NCI-H69 (cell line): ENCODE measurements at places on chromosomes 2 and 18.
A peak's percentile ranks its signal among the peaks of the same experiment; 100 is the strongest.

DNA sequence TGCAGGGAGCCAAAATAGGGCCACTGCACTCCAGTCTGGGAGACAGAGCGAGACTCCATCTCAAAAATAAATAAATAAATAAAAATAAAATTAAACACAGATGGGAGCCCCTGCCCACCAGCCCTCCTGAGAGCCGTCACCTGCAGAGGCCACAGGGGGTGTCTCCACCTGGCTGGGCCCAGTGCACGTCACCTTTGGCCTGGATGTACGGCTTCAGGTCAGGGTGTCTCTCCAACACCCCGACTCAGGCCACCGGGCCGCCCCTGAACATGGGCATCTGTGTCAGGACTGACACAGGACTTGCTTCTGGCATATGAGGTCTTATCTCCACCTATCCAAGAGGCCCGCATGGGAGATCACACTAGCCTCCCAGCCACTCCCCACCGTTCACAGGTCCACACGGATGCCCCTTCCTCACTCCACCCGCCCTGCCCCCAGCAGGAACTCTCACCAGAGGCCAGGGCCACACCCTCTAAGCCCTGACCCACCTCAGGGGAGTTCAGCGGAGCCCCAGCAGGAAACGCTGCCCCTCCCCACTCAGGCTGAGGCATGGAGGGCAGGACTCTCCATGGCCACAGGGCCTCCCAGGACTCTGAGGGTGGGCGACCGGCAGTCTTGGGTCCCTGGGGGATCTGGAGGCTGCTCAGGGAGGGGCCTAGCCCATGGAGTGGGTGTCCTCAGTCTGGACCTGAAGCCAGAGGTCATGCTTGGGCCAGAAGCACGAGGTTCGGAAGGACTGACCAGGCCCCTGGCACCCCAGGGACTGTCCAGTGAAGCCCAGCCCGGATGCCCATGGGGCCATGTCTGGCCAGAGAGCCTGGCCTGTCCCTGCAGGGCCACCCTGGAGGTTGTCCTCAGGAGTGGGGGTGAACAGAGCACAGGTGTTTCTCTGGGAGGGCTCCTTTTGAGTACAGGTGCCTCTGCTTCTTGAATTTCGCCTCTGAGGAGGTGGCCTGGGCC, 1.6 kb upstream of the CROCC2 start:
- no peak for DNase-seq

- no peak for DNase-seq
Measured at GRCh38 chr2:152823905-152824304, 105.5 kb downstream of the ARL6IP6 start.

DNA sequence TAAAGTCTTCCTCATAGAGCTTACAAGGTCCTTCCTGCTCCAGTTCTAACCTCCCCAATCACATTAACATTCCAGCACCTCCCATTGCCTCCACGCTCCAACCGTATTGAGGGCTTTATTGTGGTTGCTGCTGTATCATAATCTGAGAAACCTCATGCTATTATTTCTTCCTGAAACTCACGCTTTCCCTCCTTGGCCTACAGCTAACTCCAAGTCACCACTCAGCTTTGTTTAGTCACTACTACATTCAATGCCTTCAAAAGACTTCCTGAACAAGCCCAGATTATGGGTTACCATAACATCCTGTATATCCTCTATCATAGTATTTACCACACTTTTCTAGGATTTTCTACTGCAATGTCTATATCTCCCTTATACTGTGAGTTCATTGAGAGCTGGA, 230.4 kb downstream of the IKZF2 start:
- DNase-seq = no peak

DNA sequence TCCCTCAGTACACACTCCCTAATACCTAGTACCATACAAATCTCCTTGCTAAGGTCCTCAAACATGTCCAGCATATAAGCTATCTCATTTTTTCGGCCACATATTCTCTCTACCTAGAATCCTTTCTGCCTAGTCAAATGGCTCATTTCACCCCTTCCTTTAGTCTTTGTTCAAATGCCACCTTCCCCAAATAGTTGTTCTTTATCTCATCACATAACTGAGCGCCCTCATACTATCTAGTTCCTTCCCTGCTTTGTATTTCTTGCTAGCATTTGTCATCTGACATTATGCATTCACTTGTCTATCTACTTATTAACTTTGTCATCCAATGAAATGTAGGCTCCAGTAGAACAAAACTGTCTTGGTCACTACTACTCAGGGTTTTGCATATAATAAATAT, 35.5 kb downstream of the RPRD1A start:
- no peak for DNase-seq

DNA sequence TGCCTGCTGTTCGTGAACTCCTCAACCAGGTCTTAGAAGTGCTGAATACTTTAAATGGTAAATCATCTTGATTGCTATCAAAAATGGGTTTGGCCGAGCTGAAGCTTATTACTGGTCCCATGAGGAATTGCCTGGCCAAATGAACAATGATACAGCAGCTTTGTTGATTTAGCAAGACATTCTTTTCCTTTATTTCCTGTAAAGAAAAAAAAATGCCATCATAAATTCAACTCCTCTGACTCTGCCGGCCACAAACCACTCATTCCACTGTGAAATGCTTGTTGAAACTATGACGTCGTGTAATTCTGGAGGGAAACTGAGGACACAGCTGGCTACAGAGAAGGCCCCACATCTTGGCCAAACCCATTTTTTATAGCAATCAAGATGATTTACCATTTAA, 74.2 kb upstream of the ID2 start:
- DNase-seq = no peak

DNA sequence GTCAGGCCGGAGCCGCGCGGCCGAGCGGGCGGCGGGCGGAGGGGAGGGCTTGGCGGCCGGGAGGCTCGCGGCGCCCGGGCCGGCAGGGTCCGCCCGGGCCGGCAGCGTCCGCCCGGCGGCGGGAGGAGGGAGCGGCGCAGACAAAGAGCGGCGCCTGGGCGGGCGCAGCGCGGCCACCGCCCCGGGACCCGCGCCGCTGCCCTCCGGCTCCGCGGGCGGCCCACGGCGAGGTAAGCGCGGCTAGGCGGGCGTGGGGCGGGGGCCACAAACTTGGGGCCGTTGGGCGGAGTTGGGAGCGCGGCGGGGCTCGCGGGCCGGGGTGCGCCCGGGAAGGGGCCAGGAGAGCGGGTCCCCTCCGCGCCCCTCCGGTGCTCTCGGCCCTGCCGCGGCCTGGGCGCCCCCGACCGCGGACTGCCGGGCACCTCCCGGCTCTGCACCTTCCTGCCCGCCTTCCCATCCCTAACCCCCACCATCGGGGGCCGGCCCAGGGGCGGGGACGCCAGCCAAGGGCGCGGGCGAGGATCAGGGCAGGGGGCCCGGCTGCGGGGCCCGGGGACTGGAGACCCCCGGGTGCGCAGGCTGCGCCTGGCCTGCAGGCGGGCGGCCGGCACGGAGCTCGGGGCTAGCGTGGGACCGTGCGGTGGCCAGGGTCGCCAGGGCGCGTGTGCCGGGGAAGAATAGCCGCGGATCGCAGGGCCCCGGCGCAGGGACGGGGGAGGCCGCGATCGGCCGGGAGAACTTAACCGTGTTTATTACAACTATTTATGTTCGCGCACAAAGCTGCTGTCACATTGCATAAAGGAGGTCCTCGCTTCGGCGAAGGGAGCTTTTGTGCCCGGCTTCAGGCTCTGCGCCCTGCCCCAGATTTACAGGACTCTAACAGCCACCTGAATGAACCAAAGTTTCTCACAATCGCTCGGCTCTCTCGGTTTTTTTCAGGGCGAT, at the start of gene NCK2:
Gene NCK2 (plus strand): TSS at position 4 of the 945 bp plus-strand sequence. CDS start 110,152 bp downstream, outside the sequence.
- DNase-seq = peak; percentile 41

- no peak for DNase-seq
Measured at GRCh38 chr2:40027968-40028367, 248.9 kb upstream of the THUMPD2 start.

DNA sequence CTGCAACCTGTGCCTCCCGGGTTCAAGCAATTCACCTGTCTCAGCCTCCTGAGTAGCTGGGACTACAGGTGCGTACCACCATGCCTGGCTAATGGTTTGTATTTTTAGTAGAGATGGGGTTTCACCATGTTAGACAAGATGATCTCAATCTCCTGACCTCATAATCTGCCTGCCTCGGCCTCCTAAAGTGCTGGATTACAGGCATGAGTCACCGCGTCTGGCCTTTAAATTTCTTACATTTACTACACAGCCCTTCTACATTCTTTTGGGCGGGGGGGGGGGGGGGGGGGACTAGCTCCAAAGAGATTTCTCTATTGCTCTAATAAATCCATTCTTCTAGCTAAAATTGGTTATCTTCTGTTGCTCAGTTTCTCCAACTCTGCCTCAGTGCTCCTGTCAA, 964.9 kb upstream of the ACVR2A start:
- no peak for DNase-seq

DNA sequence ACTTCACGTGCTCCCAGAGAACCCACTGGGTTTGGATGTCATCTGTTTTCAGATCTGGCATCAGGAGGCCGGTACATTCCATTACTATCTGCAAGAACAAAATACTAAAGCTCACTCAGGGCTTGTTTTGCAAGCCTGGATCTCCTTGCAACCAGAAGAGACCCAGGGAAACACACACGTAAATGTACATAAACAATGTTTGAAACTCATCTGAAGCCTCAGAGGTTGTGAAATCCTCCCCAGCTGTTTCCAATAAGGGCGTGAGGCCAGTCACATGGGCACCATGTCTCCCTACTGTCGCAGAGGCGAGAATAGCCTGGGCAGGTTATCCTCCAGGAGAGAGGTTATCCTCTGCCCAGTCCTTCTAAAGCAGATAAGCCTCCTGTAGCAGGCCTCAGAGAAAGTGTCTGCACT, 186.9 kb downstream of the GFPT1 start:
- DNase-seq = no peak
